Inflammatory macrophage (primary cell): ENCODE measurements at places on chromosomes 12 and 14.
A peak's percentile ranks its signal among the peaks of the same experiment; 100 is the strongest.

- no peak for DNase-seq
These were observed 25.4 kb downstream of the NEK9 start for GRCh38 chr14:75101491-75101890.

- DNase-seq, result no peak
These were observed 115.2 kb upstream of the PELI2 start for GRCh38 chr14:56002876-56003625.

DNA sequence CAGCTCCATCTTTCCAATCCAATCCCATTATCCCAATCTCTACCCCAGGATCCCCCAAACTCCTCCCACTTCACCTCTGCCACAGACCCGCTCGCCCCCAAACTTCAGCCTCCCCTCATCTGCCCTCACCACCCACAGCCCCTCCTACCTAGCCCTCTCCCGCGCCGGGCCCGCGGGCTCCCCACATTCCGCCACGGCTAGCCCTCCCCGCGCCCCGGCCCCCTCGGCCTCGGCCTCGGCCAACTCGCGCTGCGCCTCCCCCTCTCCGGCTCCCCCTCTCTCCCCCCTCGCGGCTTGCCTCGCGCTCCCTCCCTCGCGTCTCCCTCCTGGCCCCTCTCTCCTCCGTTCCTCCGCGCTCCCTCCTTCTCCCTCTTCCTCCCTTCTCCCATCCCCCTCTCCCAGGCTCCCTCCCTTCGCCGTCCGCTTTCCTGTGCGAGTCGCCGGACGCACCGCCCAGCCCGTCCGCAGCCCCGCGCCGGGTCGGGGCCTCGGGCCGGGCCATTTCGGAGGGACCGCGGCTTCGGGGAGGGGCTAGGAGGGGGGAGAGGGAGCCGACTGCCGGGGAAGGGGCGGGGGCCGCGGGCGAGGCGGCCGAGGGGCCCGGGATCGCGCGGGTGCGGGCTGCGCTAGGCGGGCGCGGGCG is at the start of gene ATN1:
TSS of gene ATN1 (plus strand) at position 581 of the 643 bp plus-strand sequence. CDS start 6,043 bp downstream, outside the sequence.
- peak; percentile 14 for DNase-seq

- DNase-seq, result no peak
These were observed 2.7 kb downstream of the PCNX4 start for GRCh38 chr14:60094306-60094897.

DNA sequence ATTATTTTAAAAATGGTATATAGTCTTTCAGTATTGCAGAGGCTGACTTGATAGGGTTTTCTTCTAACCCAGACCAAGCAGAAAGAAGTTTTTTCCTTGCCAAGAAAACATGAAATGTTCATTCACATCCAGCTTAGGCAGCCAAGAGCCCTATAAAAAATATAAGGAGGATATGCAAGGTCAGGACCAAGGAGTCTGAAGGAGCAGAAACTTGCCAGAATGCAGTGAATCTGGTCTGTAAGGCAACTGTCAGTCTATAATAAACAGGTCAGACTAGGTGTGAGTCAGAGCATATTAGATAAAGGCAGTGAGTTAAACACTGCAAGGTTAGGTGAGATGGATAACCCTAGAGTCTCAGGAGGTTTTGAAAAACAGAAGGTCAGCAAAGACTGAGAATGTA is 645.5 kb downstream of the C12orf50 start:
- DNase-seq, result no peak

DNA sequence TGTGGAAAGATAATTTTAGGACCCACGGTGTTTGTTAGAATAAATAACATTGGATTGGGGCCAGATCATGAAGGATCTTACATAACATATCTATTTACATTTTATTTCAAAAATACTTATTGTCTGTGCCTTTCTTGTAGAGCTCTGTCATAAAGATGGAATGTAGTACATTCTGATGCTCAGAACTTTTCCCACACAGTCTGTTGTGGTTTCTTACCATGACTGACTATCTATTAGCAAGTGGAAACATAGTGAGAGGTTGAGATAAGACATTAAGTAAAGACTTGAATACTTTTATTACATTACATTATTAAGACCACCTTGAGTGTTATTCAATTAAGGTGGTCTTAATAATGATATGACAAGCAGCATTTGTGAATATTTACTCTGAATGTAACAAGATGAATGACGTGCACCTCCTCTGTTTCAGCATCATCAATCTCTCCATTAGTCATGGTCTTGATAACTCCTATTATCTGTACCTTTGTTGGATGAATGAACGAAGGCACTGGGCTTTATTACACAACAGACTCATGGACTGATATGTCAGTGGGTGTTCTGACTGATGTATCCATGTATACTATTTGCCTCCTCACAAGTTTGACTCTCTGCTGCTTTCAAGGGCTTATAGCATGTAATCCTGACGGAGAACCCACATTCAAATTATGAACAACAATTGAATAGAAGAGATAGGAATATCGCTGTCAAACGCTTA is 883.0 kb upstream of the FLRT2 start:
- no peak for DNase-seq

GRCh38 chr12:11822081-11822834 is 172.8 kb downstream of the ETV6 start:
- DNase-seq, result peak; percentile 27

- DNase-seq, result no peak
These were observed 60.1 kb downstream of the TSPAN9 start for GRCh38 chr12:3137268-3137781.

- no peak for DNase-seq
These were observed 121.9 kb upstream of the SLC38A2 start for GRCh38 chr12:46494424-46494823.

GRCh38 chr14:95495538-95496025 is 20.9 kb downstream of the SYNE3 start:
- peak; percentile 73 for DNase-seq

DNA sequence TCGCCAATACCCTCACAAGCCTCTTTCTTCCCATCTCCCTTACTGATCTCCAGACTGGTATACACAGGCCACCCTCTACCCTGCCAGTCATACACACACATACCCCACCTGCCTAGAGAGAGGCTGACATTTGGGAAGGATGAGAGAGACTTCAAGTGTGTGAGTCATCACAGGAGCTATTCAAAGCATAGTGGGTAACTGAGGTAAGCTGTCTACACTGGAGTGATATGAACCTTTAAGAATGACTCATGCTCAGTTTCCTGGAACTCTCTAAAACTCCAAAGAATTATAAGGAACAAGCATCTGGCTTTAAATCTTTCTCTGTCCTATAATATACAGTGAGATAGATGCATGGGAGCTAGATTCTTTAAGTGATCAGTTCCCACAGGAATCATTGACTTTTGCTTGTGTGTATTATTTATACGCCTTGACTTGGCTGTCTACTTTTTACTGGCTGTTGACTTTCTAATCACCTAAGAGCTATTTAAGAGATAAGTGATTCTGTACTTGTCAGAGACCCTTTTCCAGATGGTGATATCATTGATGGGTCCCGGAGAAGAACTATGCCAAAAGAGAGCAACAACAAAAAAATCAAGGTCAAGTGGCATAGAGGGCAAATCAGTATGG is 5.8 kb downstream of the IGF1 start:
- no peak for DNase-seq
